Putamen (tissue), 1 donor: ENCODE measurements at places on chromosomes 1 and 21.

- DNase-seq: no peak
These were observed 5.4 kb downstream of the UBR4 start for GRCh38 chr1:19204446-19205266.

DNA sequence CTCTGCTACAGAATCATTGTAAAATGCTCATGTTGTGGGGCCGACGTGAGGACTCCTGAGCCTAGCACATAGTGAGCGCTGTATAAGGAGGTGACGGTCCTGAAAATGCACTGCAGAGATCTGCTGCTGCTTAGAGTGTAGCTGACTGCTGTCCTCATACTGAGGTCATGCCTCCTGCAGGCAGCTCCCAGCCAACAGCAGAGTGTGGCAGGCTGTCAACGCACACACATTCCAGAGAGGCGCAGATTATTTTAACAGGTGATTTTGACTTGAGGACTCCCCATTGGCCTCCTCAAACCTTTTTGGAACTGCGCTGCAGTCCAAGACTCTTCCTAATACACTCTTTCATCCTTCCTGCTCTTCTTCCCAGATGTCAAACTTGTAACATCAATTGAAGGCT, 119.8 kb upstream of the KCNJ6 start:
- no peak for DNase-seq

- no peak for DNase-seq
These were observed 66.9 kb downstream of the TESK2 start for GRCh38 chr1:45423906-45424678.

GRCh38 chr1:184824691-184825323, 70.1 kb upstream of the EDEM3 start:
- no peak for DNase-seq

DNA sequence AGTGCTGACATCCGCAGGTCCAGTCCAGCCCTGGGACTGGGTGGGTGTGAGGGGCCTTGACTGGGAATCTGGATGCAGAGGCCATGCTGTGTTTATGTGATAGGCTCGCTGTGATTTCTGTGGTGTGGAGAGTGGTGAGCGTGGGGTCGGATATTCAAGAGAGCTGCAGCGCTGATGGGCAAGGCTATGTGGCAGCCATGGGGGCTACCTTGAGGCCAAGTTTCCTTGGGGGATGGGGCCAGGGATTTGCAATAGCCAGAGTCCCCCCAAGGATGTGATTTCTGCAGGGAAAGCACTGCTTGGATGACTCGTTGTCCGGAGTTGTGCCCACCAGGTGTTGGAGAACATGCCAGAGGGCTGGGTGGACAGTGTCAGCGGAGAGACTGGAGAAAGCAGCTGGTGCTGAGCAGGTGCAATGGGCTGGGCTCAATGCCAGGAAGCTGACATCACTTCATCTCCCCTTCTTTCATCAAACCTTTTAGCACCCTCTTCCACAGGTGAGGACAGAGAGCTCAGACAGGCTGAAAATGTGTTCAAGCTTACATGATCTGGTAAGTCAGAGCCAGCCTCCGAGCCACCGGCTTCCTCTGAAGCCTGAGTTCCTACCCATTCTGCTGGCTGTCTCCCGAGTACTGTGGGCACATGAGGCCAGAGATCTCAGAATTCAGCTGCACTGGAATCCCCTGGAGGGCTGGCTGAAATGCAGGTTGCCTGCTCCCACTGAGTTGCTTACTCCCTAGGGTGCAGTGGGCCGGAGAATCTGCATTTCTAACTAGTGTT, 132.9 kb downstream of the RHOU start:
- DNase-seq: no peak

- no peak for DNase-seq
These were observed 52.3 kb downstream of the VAV3 start for GRCh38 chr1:107912656-107913055.

- DNase-seq: no peak
These were observed 2.1 kb upstream of the UBE2T start for GRCh38 chr1:202343652-202344349.

GRCh38 chr1:168771104-168771630, 42.2 kb upstream of the DPT start:
- DNase-seq: no peak

DNA sequence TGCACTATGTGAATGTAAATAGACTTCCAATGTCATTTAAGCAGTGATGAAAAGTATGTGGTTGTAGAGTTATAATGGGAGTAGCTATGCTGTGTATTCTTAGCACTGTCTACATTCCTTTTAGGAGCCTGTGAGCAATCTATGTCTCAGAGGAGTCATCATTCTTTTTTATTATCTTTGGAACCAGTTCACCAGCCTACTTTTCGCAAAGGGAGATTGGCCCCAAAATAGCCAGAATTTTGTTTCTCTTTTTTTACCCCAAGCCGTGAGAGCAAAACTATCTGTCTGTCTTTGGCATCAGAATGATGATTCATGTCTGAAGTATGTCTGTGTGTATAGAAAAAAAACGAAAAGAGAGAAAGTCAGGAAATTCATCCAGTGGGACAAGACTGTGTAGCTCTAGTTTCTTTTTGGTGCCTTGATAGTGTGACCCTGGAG, 44.2 kb downstream of the OSBPL9 start:
- peak; percentile 8 for DNase-seq

DNA sequence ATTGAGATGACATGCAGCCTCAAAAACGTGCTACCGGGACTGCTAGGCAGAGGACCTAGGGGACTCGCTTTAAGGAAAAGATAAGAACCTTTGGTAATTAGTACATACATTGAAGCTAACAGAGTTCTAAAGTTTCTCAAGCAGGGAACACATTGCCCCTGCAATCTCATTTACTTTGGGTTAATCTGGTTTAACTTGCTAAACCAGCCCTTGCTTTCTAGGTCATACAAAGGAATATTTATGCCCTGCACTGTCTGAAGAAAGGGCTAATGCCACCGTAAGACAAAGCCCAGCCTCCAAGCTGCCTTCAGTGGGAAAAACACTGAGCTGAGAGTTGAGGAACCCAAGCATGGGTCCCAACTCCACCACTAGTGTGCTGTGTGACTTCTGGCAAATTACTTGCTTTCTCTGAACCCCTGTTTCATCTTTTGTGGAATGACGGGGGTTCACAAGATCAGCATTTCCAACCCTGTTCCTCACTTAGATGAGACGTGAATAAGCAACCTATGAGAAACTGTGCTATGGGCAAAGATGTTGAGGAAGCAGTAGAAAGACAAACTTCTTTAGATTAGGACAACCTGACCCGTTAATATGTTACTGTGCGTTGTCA, 66.3 kb downstream of the VWA5B1 start:
- DNase-seq: no peak

DNA sequence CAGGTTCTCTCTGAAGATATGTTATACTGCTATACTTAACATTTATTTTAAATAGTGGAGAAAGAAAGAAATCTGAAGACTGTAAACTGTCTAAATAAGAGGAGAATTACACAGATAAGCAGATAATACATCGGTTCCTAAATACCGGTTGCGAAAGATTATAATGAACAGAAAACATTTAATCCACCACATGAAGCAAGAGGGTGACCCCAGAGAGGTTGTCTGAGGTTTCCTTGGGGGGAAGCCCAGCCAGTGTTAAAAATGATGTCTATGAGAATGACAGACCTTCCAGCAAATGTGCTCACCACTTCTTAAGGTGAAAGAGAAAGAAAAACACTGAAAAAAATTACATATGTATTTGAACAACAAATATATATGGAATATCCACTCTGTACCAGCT, 356.4 kb upstream of the KAZN start:
- no peak for DNase-seq

DNA sequence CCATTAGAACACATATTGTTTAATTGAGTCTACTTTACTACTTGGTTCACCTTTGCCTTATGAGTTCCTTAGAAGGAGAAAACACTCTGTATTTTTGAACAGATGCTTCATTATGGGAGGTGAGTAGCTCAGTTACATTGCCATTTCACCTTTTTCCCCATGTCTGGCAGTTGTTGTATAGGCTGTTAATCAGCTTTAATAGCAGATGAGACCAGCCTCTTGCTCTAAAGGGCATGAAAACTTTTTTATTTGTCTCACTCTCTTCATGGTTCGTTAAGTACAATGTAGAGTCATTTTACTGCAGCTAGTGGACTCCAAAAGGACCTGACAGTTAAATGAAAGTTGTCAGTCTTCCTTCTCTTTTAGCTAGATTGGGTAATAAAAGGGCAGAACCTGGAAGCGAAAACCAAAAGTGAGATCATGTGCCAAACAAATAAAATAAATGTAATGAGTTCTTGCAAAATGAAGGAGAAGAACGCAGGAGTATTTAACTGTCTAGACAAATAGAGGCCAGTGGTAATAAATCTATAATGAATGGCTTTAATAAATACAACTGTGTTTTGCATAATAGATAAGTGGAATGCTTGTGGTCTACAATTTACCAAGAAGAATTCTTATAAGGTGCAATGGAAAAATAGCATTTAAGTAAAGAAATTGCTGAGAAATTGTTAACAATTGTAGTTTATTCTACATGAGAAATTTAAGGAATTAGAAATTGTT, 180.0 kb upstream of the NEGR1 start:
- no peak for DNase-seq

DNA sequence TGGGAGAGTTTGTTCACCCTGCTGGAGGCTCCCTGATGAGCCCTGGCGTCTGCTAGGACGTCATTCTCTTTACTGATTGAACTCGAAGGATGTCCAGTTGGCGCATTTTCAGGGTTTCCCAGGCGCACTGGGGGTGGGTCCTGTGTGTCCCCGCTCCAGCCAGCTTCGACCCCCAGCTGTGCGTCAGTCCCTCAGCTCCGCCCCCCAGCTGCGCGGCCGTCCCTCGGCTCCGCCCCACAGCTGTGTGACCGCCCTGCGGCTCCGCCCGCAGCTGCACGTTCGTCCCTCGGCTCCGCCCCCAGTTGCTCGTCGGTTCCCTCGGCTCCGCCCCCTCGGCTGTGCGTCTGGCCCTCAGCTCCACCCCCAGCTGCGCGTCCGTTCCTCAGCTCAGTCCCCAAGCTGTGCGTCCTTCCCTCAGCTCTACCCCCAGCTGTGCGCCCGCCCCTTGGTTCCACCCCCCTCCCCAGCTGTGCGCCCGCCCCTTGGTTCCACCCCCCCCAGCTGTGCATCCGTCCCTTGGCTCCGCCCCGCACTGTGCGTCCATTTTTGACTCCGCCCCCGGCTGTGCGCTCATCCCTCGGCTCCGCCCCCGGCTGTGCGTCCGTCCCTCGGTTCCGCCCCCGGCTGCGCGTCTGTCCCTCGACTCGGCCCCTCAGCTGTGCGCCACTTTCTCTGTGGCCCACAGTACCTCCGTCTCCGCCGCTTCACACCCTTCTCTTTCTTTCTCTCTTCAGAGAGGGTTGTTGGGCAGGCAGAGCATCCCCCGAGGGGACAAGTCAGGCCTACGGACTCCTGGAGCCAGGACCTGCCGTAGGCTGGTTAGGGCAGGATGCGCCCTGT, 61.3 kb downstream of the FAAP20 start:
- DNase-seq: peak; percentile 96

DNA sequence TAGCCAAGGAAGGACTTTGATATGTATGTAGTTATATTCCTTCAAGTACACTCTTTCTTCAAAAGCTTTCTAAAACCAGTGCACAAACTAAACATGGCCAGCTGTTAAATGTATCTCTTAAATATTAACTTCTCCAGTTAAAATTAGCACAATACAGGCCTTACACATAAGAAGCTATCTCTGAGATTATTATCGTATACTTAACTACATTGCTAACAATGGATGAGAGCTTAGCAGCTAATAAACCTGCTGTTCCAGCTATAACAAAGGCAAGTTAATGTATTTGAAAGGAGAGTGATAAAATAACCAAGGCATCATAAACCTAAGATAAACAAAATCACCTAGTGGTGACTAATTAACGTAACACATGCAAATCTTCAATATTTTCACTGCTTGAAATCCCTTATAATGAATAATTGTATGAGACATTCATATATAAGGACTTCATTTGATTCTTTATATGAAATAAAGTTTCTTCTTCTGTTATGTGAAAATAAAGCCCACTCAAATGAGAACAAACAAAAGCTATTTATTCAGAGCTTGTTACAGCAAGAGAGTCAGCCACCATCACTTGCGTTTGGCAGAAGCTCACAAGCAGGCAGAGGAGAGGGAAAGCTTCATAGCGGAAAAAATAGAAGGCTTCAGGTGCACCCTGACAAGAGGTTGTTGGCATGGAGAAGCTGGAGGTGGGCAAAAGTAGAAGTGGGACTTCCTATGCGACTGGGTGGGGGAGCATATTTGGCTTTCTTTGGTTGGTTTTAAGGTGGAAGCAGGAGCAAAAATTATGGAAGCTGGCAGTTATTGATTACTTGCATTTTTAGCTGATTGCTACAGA, 274.1 kb upstream of the CHRM3 start:
- no peak for DNase-seq

GRCh38 chr1:243470502-243470901, 214.7 kb downstream of the SDCCAG8 start:
- DNase-seq: no peak

- DNase-seq: no peak
These were observed 45.1 kb downstream of the BTBD8 start for GRCh38 chr1:92125204-92125603.

DNA sequence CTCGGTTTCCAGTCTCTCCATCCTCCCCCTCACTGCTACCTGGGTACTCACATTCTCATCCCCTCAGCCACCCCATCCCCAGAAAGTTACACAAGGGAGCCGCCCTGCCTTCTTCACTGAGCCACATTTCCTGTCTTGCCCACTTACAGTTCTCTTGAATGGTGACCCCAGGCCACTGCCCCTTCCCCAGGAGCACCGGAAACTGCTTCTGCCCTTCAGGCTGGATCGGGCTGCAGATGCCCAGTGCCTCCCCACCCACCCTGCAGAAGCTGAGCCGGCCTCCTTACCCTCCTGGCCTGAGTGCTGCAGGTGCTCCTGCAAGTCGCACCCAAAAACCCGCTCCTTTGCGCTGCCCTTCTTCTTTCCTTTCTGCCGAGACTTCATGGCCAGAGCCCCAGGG, 450 bp downstream of the ARHGAP30 start:
- DNase-seq: no peak

- DNase-seq: no peak
These were observed 60.6 kb downstream of the RGS2 start for GRCh38 chr1:192869308-192869940.

DNA sequence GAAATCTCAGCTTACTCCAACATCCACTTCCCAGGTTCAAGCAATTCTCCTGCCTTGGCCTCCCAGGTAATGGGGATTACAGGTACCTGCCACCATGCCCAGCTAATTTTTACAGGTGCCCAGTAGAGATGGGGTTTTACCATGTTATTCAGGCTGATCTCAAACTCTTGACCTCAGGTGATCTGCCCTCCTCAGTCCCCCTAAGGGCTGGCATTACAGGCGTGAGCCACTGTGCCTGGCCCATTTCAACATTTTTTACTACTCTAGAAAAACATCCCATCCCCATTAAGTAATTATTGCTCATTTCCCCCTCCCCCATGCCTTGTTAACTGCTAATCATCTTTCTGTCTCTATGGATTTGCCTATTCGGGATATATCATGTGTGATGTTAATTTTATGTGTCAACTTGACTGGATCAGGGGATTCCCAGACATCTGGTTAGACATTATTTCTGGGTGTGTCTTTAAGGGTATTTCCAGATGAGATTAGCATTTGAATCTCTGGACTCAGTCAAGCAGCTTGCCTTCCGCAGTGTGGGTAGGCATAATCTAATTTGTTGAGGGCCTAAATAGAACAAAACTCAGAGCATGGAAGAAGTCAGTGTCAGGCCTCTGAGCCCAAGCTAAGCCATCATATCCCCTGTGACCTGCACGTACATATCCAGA, 33.0 kb upstream of the ZBTB8B start:
- DNase-seq: no peak

GRCh38 chr1:51289676-51290488, 40.5 kb downstream of the TTC39A start:
- DNase-seq: no peak
